Inflammatory macrophage treated with lipopolysaccharide for 4 hours (primary cell): ENCODE measurements at places on chromosomes 13 and 19.

- DNase-seq = no peak
These were observed 43.7 kb downstream of the ZNF585A start for GRCh38 chr19:37128821-37129177.

DNA sequence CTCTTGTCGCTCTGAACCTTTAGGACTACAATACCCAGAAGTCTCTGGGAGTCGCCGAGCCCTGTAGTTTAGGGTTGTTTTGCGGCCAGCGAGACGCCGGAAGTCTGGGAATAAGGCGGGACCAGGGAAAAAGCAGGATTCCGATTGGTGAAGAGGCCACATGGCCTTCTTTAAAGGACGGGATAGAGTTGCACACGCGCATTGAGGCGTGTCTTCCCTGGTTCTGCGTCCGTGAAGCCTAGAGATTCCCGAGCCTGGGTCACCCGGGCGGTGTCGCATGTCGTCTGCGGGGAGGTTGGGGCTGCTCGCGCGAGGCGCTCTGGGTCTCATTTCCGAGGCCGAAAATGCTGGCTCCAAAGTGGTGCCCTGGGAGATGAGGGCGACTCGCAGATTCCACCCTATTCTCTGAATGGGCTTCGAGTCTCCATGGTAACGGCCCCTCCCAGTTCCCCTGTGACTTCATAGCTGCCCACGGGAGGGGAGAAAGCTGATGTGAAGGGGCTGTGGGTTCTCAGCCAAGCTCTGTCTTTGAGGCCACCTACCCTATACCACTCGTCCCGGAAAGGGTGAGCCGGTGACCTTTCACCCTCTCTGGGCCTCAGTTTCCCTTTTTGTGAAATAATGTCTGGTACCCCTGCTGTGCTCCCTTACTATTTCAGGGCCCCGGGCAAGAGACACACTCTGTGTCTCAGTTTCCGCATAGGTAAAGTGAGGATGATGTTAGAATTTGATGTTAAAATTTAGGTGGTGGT, 614 bp upstream of the ZSCAN5A start:
- peak; percentile 99 for DNase-seq

DNA sequence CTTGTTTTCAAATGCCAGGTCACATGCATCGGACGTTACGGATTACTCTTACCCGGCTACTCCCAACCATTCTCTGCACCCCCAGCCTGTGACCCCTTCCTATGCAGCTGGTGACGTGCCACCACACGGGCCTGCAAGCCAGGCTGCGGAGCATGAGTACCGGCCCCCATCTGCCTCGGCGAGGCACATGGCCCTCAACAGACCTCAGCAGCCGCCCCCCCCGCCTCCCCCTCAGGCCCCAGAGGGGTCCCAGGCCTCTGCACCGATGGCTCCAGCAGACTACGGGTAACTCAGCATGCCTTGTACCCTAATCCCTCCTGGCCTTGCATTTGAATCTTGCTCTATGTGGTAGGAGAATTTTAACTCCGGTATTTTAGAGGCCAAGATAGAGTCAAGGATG, 79.5 kb downstream of the GPR12 start:
- no peak for DNase-seq

- DNase-seq = no peak
These were observed 97.6 kb upstream of the SIAH3 start for GRCh38 chr13:45949161-45949560.

GRCh38 chr13:44306371-44307192, 67.0 kb upstream of the SERP2 start:
- DNase-seq = peak; percentile 54

DNA sequence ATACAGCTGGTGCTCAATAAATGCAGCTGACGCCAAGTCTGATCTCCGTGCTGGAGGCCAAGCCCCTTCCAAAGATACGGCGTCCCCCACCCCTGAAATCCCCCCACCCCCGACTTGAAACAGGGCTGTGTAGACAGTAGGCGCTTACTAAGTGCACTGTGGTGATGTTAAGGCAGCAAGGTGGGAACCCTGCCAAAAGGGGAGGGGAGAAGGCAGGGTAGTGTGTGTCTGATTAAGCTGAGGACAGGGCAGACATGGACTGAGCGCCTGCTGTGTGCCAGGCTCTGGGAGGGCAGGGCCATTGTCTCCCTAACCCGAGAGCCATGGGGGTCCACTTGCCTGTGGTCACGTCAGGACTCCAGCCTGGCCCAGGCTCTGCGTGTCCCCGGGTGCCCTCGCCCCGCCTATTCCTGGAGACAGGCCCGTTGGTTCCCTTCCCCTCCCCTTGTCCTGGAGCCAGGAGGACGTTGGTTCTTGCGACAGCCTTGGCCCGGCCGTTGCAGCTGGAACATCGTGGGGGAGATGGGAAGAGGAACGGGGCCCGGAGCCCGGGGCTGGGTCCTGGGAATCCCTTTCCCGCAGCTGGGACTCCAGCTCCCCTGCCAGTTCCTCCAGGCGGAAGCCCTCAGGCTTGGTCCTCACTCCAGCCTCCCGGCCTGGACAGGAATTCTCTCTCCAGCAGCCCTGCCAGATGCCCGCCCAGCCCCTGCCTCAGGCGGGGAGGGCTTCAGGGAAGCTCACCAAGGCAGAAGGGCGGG, 1.7 kb upstream of the ELANE start:
- peak; percentile 49 for DNase-seq

DNA sequence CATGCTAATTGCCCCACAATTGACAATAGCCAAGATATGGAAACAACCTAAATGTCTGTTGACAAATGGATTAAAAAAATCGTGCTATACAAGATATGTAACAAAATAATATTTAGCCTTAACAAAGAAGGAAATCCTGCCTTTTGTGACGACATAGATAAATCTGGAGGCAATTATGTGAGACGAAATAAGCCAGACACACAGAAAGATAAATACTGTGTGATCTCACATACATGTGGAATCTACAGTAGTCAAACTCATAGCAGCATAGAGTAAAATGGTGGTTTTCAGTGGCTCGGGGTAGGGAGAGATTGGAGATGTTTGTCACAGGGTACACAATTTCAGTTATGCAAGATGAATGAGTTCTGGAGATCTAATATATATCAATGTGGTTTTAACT, 895.8 kb downstream of the SLITRK6 start:
- DNase-seq = no peak

- no peak for DNase-seq
These were observed 25.5 kb downstream of the KCTD12 start for GRCh38 chr13:76860706-76861105.

DNA sequence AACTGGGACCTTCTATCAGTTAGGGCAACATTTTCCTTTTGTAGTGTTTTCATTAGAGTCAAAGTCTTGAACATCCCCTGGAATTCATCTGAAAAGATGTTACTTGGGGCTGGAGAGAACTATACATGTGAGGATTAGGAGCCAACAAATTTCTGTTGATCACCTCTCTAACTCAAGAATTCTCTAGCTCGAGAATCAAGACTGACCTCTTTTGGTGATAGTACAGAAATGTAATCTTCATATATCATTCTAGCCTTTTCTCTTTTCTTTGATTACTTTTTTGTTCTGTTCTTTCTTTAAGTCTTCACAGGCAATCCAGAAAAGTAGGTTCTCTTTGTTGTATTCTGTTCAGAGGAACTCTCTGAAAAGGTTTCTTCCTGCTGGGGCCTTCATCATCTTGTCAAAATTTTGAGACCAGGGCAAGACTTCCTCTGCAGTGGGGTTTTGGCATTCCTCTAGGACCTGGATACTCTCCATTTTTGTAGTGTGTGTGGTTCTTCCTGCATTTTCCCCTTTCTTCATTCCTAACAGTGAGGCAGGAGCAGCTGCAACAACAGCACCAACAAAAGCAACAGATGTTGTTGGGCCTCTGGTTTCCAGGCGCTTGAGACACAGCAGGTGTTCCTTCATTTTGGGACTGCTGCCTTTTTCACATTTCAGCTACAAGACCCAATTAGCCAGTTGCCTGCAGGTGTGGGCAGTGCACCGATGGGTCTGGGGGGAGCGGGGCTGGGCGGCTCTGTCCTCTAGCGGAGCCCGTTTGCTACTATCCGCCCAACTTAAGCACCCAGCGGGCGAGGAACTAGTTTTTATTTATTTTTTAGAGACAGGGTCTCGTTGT, 26.2 kb downstream of the ELF1 start:
- DNase-seq = no peak

DNA sequence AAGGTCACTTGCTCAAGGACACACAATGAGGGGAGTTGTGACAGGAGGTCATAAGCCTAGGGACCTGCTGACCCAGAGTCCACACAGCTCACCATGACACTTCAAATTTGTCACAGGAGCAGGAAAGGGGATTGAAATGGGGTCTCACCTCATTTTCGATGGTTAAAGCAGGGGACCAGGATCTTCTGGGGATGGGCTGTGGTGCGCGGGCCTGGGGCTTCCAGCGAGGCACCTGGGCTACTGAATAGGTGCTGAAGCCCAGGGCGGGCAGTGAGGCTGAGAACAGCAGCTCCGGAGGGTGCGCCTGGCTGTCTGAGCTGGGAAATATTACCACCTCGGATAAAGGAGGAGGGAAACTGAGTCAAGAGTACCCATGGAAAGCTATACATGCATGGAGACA, 11.0 kb downstream of the MAN2B1 start:
- no peak for DNase-seq

DNA sequence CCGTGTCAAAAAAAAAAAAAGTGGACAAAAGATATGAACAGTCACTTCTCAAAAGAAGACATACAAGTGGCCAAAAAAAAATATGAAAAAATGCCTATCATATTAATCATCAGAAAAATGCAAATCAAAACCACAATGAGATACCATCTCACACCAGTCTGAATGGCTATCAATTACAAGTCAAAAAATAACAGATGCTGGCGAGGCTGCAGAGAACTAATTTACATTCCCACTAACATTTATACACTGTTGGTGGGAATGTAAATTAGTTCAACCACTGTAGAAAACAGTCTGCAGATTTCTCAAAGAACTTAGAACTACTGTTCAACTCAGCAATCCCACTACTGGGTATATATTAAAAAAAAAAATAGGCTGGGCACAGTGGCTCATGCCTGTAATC, 26.5 kb upstream of the FOXO1 start:
- DNase-seq = no peak

DNA sequence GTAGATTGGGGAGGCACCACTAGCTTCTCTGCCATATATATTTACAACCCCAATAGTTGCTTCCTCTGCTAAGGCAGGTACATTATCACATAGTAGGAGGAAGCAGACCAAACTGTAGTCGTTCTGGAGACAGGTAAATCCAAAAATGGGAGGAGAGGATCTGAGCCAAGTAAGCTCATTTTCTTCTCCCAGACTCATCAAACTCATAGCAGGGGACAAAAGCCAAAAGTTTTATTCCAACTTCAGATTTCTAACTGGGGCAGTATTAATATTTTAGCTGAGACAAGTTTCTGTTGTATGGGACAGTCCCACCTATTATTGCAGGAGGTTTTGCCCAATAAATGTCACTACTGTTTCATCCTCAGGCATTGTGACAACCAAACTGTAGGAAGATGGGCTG, 7.8 kb upstream of the IGSF23 start:
- DNase-seq = no peak

DNA sequence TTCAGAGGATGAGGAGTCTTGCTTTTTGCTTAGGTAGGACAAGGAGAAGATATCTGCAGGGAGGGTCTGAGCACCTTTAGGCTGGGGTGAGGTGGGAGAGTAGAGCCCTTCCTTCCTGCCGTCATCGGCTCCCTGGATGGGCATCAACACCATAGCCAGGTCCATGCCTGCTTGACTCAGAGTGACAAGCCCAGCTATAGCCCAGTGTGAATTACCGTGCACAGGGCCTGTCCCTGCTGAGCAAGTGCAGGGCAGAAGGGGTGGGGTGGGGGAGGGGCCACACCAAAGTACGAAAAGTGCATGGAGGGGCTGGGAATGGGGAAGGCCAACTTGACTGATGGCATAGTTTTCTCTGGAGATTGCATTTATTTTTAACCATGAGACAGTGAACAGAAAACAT, 30.3 kb upstream of the RNF113B start:
- DNase-seq = no peak

DNA sequence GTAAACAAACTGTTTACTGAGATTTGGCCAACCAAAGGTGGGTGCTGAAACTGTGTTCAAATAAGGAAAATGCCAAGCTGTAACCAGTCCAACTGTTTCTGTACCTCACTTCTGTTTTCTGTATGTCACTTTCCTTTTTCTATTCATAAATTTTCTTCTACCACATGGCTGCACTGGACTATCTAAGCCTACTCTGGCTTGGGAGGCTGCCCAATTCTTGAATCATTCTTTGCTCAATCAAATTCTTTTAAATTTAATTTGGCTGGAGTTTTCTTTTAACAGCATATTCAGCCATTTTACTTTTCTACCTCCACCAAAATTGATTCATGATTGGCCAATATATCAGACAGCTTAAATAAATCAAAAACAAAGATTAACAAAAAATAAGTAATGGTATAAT, 1575.5 kb upstream of the SPRY2 start:
- DNase-seq = no peak
